ENCODE measurements at places on chromosomes 2 and 18.

DNA sequence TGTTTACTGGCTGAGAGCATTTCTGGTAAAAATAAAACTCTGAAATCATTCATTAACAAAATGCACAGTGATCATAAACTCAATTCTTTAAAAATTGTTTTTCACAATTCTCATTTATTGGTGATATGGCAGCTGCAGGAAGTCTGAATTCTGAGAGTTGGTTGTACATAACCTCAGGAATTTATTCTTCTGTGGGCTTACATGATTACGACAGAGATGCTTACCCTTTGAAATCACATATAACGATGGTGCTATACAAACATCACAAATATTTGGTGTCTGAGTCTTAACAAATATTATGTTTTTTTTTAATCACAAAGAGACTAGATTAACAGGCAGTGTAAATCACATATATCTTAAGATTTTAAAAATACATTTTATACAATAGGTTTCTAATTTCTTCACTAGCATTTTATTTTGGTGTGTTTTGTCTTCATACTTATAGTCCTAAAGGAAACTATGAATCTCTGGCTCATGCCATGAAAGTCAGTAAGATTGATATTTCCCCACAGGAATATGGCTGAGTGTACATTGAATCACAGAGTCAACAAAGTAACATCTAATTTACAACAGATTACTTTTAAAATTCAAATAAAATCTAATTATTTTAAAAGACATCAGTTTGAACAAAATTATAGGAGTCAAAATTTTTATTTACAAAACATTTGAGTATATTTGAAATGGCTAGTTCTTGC lies 318.8 kb upstream of the THUMPD2 start:
- no peak for DNase-seq

DNA sequence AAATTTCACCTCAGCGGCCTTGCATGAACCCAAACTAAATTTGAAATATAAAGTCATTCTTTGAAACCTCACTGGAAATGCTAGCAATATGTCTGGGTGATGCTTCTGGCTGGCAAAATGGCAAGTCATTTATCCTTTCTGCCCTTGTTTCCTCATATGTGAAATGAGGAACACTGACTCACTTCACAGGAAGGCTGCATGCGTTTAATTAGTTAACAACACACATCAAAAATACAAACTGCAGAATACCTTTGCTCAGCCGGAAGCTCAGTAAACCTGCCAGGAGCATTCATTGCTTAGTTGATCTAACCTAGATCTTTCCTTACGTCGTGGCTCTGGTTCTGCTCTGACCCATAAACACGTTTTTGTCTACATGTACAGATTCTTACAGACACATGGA lies 214.2 kb upstream of the ACVR2A start:
- no peak for DNase-seq

DNA sequence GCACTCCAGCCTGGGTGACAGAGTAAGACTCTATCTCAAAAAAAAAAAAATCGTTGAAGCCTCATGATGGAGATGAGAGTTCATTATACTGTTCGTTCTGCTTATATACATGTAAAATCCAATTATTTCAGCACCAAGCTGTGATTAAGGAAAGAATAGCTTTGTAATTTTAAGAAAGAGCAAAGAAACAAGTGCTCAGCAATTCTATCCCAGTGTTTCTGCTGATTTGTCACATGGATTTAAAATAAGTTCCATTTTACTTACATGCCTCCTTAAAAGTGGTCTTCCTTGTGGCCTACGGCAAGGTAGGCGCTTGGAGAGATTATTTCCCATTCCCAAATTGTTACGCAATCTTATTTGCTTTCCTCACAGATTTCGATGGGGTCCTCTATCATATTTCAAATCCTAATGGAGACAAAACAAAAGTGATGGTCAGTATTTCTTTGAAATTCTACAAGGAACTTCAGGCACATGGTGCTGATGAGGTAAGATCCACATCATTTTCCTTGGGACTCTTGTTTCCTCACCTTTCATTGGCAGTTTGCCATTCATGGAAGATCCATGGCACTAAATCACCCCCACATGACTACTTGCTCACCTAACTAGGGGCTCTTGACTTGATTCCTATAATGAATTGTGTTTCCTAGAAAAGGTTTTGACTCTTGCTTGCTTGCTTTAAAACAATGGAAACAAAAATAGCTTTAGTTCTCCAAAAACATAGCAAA lies 11.5 kb downstream of the ARPC2 start:
- DNase-seq, result no peak

DNA sequence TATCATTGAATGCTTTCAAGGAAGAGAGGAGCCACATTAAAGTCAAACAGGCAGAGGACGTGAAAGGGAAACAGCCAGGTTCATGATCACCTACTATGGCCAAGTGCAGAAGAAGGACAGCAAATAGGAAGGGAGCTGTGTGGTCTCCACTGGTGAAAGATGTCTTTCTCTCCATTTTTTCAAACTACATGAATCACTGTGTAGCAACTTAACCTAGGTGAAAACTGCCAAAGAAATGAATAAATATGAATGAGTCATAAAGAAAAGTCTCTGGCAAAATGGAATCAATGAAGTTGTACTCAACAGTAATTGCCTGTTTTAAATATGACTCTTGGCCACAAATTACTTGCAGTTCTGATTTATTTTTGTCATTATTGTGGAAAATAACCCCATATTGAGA lies 452.6 kb upstream of the PKDCC start:
- DNase-seq, result no peak

DNA sequence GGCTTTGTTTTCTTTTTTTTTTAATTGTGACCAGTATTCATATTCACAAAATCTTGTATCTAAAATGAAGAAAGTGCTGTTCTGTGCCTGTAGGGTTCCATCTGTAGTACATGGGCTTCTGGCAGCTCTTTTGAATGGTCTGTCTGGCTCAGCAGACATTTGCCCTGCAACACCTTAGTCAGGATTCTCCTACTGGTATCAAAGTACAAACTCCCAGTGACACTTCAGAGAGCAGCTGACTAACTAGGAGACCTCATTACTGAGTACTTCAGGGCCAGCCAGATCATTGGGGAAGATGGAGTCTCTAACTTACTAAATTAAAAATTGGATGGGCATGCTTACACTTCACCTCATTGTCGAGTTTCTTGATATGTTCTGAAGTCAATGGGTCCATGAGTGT lies 39.7 kb downstream of the GRHL1 start:
- DNase-seq, result no peak

- DNase-seq, result no peak
These were observed 41.2 kb downstream of the MBP start for GRCh38 chr18:77091366-77091765.
